ENCODE measurements at places on chromosomes 6 and 20.

- DNase-seq, result no peak
These were observed 4.5 kb downstream of the TP53INP2 start for GRCh38 chr20:34708621-34709043.

DNA sequence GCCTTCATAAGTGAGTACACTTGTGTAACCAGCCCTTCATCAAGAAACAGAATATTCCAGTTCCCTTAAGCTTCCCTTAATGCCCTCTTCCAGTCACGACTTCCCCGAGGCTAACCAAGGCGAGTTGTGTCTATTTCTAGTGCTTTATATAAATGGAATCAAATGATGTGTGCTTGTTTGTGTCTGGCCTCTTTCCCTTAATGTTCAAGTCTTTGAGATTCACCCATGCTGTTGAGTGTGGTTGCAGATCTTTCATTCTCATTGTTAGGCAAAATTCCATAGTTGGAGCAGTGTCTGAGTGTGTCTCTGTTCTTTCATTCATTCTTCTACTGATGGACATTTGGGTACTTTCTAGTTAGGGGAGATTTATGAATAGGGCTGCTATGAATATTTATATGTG lies 135.0 kb downstream of the CEBPB start:
- DNase-seq, result no peak

- DNase-seq, result no peak
These were observed 18.5 kb downstream of the GRM1 start for GRCh38 chr6:146047371-146047770.

GRCh38 chr20:14744723-14745122 lies 407.3 kb upstream of the FLRT3 start:
- no peak for DNase-seq

GRCh38 chr6:72930556-72931132 lies 294.7 kb downstream of the KHDC1L start:
- DNase-seq, result no peak

DNA sequence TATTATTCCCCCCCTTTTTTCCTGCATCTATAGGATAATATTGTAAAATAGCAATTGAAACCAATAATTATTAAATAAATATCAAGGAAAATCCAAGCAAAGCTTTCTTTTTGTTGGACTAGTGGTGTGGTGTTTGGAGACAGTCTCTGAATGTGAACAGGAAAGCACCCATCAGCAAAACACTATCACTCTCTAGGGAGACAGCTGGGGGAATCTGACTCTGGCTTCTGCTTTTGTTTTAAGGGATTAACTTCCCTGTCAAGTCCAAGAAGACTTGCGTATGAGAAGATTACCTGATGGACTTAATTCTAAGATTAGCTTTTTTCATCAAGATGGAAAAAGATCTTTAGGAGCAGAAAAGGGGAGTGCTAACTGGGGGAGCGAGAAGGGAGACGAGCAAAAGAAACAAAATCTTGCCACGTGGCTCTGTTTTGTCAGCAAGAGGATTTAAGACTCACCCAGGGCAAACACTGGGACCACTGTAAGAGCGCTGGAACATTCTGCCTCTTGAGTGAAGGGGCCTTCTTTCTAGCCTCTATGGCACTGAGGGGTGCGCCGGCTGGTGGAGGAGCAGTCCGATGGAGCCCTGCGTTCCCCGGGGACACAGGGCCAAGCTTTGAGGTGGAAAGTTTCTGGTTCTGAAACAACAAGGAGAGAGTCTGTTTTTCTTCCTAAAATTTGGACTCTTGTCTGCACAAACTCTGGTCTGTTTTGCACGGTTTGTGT lies 570 bp downstream of the TULP4 start:
- DNase-seq, result no peak

DNA sequence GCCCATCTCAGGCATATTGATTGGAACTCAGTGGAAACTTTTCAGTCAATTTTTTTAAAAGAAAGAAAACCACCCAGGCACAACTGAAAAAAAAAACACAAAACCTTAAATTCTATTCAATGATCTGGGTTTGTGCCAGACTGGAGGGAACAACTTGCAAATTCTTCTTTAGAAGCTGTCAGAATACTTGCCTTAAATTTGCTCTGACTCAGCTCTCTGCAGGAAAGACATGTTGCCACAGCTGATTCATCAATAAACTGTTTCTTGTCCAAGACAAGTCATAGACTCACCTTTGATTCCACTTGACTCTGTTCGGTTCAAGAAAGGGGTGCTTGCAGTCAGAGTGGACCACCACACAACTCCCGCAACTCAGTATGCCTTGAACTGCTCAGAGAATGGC lies 117.8 kb upstream of the F13A1 start:
- no peak for DNase-seq

- DNase-seq, result no peak
These were observed 73.6 kb upstream of the RIPOR2 start for GRCh38 chr6:25009393-25009710.

DNA sequence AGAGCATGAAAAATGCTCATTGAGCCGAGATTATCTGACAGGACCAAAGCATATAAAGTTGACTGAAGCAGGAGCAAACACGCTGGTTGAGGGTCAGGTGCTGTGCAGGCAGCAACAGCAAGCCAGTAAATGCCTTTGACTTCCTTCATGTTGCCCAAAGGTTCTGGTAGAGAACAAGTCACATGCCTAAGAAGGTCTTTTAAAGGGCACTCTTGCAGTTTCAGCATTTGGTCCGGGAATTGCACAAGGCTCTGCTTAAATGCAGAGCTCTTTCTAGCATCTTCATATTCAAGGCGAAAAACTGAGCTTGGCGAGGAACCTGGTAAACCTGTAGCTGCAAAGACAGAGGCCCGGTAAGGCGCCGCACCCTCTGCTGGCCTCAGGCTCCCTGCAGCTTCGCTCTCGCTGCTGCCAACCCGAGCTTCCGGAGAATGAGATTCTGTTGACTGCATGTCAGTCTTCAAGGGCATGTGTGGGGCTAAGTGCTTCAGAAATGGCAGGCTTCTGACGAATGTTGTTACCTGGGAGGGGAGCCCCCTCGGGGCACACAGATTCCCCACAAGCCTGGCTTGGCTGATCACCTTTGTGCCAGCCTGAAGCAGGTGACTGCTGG lies 205.2 kb downstream of the KIF16B start:
- DNase-seq, result no peak

GRCh38 chr6:165640806-165641205 lies 22.2 kb downstream of the PDE10A start:
- no peak for DNase-seq

DNA sequence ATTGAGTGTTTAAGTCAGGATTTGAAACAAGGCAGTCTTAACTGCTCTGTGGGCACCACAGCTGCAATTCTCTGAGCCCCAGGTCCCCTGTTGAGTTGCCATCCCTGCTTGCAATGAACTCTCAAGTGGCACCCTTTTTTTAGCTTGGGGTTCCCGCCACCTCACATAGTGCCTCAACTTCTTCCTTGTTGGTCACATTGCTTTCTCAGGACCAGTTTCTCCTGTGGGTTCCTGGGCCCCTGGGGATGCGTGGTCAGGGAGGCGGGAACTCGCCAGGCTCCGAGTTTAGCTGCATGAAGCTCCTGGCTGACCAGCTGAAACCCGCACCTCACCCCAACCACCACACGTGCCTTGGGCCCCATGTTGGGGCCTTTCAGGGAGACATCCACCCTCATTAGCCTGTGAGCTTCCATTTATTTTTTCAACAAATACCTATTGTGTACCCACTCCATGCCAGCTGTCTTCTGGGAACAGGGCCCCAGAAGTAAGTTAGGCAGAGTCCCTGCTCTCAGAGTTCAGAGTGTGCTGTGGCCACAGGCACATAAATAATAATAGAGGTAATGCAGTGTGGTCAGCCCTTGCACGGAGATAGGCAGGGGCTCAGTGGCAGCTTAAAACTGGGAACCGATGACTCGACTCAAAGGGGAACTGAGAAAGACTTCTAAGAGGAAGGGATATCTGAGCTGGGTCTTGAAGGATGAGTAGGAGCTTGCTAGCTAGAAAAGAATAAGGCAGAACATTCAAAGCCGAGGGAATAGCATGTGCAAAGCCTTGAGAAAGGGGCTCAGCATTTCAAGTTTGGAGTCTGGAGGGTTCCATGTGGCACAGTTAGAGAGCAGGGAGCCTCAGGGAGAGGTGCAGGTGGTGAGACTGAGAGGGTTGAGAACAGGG lies 33.9 kb upstream of the FAM83D start:
- DNase-seq, result no peak

DNA sequence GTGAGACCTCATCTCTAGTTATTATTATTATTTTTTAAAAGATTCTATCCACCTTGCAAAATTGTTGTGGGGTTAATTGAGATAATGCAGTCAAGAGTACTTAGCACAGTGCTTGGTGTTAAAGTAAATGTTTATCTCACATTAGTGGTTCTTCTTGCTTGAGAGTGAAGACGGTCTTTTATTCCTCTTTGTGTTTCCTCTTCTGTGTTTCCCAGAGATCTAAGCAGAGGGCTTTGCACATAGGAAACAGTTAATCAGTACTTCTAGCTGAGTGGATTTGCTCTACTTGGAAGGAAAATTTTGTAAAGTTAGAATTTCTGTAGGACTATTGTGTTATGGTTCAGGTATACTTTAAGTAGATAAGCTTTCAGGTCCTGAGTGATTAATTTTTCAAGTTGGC lies 3.5 kb downstream of the ARMC2 start:
- DNase-seq, result no peak

DNA sequence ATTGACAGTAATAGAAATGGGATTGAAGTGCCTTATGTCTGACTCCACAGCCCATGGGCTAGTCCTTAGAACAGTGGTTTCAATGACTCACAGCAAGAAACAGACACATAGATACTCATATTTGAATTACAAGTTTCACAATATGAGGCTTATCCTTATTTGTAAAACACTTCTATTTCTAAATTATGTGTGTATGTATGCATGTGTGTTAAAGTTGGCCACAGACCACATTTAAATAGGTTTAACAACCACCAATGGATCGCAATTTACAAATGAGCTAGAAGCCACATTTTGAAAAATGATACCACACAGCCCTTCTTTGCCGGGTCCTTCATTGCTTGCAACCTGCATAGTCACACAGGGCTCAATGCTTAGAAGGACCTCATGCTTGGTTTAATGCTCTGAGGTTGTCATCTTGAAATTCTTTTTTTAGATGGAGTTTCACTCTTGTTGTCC lies 157.8 kb upstream of the PREP start:
- DNase-seq, result peak; percentile 31

- DNase-seq, result no peak
These were observed 136.5 kb downstream of the DOK5 start for GRCh38 chr20:54611708-54612412.

- no peak for DNase-seq
These were observed 2.5 kb downstream of the PMEPA1 start for GRCh38 chr20:57707320-57707719.

DNA sequence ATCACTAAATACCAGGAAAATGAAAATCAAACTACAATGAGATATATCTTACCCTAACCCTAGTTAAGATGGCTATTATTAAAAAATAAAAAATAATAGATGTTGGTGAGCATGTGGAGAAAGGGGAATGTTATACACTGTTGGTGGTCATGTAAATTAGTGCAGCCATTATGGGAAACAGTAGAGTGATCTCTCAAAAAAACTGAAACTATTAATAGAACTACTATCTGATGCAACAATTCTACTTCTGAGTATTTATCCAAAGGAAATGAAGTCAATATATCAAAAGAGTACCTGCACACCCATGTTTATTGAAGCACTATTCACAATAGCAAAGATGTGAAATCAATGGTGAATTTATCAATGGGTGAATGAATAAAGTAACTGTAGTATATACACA lies 48.6 kb downstream of the HLA-A start:
- no peak for DNase-seq

DNA sequence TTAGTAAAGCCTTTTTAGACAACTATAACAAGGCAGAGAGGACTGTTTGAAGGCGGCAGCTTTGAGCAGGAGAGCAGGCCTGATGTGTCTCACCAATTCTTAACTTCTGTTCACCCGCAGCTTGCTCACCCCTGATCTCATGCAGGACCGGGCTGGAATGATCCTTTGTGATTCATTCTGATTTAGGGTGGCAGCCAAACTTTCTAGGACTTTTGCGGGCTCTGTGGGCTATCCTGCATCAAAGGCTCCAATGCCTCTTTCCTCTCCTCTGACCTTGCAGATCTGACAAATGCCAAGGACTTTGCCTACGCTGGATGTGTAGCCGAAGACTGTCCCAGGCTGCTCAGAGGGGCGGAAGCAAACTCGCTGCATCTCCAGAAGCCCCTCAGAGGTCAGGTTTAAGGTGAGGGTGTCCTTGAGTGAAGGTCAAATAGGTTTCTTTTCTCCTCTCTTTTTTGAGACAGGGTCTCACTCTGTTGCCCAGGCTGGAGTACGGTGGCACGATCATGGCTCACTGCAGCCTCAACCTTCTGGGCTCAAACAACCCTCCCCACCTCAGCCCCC lies 72.3 kb downstream of the VEGFA start:
- peak; percentile 61 for DNase-seq

DNA sequence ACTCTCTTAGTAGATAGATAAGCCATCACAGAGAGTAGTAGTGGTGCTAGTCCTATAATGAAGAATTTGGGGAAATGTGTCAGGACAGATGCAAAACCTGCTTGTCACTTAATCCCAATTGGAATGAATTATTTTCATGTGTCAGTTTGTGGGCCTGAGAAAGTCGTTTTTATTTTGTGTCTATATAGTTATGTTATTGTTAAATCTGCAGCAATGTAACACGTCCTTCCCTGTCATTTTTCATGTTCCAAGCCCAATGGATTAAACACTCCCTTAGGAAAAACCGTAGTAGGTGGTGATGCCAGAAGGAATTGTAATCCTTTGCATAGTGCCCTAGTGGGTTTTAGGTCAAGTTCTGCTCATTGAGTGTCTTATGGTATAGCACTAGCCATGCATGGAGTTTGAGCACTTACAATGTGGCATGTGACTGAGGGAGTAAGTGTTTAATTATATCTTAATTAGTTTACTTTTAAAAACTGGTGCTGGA lies 105.9 kb upstream of the PRSS16 start:
- no peak for DNase-seq

GRCh38 chr20:18692447-18692846 lies 104.6 kb downstream of the DTD1 start:
- DNase-seq, result no peak

- DNase-seq, result no peak
These were observed 547 bp downstream of the SAMD5 start for GRCh38 chr6:147508866-147509608.

DNA sequence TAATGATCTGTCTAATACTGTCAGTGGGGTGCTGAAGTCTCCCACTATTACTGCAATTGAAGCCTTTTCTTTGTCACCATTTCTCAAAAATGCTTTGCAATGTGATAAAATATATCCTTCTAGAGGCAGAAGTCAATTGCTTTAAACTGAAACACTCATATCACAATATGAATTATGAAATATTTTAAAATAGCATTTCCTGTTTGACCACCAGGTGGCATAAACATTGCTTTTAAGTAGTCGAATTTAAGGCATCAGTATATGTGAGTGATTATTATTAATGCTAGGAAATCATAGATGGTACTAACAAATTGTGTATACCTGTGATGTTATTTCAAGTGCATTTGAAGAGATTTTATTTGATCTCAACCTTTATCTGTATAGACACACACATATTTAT lies 87.5 kb downstream of the MEI4 start:
- peak; percentile 5 for DNase-seq

GRCh38 chr6:159463119-159463829 lies 229.8 kb downstream of the SOD2 start:
- no peak for DNase-seq

GRCh38 chr6:44072959-44073611 lies 54.2 kb downstream of the MRPL14 start:
- peak; percentile 61 for DNase-seq

Measured in stromal cell of bone marrow (primary cell).